Renal pelvis (tissue), 12 donors: ENCODE measurements at places on chromosomes 5 and 9.

GRCh38 chr5:78726571-78726970, 78.0 kb upstream of the LHFPL2 start:
- no peak for DNase-seq

GRCh38 chr5:132269635-132270334, 12.3 kb downstream of the PDLIM4 start:
- no peak for DNase-seq

GRCh38 chr9:28320616-28321015, 747.3 kb upstream of the C9orf72 start:
- no peak for DNase-seq

DNA sequence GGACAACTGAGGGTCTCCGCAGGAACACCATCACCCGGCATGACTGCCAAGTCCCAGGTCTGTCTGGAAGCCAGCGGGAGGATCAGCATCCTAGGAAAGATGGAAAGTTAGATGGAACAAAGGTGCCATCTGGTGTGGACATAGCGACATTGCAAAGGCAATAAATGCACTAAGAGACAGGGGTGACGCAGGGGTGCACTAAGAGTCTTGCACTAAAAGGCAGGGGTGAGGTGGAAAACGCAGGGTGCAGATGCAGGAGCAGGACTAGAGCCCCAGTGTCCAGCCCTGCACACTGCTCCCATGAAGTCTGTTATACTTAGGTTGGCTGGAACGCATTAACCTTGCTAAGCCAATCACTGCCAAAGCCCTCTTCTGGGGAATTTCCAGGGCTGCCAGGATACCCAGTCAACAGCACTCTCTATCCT, 15.5 kb downstream of the ATOX1 start:
- peak; percentile 50 for DNase-seq

- DNase-seq: peak; percentile 48
Observed at GRCh38 chr9:15873573-15874177, 320.8 kb downstream of the CCDC171 start.

DNA sequence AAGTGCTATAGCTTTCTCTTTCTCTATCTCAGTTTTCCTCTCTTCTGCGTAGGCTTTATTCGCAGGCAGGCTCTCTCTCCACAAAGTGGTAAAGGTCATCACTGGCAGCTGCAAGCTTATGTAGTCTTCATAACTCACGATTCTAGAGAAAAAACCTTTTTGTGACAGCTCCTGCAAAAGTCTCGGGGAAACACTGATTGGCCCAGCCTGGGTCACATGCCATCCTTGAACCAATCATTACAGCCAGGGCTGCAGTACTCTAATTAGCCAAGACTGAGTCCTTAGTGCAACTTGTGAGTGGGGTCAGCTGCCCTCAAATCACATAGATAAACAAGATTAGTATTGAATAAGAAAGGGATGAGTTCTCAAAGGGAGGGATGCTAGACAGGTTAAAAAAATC, 18.3 kb upstream of the FRMPD1 start:
- DNase-seq: no peak

DNA sequence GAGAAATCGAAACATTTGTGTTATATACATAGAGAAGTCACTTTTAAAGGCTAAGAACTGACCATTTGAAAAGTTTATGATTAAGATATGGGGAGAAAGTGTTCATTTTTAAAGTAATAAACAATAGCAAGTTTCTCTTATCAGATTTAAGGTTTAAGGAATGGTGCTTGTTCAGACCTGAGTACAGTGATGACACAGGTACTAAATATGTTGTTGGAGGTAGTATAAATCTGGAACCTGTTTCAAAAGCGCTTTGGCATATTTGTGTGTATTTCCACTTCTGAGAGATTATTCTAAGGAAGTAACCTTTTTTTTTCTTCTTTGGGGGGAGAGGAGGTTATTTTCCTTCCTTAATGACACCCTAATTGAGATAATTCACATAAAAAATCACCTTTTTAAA, 18.4 kb downstream of the CDC42SE2 start:
- no peak for DNase-seq

- DNase-seq: no peak
Observed at GRCh38 chr5:158283397-158283796, 424.5 kb upstream of the CLINT1 start.

DNA sequence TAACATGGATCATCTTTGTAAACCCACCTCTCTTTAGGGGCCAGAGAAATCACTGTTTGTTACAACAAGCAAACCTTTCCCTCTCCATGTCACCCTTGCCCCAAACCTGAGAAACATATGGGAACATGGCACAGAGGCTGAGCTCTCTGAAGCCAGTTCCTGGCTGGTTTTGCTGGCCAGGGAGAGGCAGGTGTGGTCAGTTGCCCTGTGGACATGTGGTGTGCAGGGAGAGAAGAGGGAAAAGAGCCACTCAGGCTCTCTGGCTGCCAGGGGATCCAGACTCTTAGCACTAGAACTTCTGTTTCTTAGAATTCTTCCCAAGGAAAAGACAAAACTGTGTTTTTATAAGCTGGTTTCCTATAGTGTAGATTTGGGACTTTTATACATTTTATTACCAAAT, 4.6 kb upstream of the CATSPER3 start:
- no peak for DNase-seq

DNA sequence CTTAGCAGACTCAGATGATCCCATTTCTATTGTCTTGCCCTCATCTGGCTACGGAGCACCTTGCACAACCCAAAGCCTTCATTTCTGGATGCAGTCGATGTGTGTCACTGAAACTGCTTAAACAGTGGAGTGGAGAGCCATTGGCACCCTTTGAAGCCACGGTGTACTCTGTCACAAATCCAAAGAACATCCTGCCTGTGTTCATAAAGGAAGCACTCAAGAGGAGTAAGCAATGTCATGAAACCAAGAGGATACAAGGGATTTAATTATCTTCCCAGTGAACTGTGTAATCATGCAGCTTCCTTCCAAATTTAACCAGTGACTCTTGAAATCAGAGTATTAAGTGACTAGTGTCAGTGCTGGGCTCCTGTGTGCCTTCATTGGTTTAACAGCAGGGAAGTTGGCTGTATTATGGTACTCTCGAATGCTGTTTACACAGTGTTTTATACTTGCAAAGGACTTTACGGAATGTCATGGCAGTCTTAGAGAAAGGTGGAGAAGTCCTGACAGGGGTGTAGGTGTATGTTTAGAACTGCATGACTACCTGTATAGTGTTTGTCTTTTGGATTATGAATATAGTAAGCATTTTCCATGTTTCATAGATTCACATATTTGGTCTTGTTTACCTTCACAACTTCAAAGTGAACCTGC, 41.9 kb downstream of the CD180 start:
- DNase-seq: no peak

GRCh38 chr9:3526997-3527940, 1.5 kb upstream of the RFX3 start:
- peak; percentile 54 for DNase-seq

DNA sequence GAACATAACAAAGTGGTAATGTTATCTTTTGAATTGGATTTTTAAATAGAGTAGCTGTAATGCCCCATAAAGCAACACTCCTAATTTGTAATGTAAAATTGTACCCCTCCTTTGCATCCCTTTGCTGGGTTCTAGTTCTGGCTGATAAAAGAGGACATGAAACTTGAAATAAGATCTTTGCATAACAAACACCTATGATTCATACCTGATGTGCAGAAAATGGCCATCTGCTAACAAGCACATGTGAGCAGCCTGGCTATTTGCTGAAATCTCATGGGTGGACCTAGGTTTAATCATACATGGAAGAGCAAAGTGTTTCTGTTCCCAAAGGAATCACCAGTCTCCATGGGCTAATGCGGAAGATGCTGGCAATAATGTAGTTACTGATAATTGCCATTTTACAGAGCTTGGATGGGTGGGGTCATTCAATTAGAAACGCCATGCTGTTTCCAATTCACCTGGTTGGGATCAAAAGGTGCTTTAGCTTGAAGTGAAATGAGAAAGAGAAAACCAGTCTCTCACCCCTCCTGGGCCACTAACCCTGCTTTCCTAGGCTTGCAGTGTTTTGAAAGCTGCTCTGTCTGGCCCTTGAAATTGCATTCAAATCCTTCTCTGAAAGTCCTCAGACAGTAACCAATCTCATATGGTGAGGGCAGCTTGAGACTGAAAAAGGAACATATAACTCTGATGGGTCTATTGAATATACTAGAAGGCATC, 585.1 kb downstream of the TLE4 start:
- DNase-seq: no peak

DNA sequence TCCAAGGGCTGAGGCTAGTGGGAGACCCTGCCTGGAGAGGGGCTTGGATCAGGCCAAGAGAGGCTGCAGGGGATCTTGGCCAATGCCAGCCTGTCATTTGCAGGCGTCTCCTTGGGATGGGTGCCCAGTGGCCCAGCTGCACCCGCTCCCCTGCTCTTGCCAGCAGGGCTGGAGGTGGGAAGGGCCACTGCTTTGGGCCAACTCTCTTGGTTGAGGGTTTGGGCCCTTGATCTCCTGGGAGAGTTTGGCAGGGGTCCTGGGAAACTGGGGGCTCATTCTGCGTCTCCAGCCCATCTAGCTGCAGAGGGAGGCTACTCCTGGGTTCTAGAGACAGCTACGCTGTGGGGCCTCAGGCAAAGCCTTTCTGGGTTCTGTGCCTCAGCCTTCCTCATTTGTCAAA, 10.5 kb downstream of the PSD2 start:
- DNase-seq: no peak

GRCh38 chr9:116608064-116608463, 79.0 kb upstream of the TRIM32 start:
- no peak for DNase-seq

- peak; percentile 53 for DNase-seq
Observed at GRCh38 chr5:171308453-171309275, at the start of gene TLX3. TSS of gene TLX3 (plus strand) at chr5:171309248. CDS start at chr5:171309366, 118 bp downstream.

DNA sequence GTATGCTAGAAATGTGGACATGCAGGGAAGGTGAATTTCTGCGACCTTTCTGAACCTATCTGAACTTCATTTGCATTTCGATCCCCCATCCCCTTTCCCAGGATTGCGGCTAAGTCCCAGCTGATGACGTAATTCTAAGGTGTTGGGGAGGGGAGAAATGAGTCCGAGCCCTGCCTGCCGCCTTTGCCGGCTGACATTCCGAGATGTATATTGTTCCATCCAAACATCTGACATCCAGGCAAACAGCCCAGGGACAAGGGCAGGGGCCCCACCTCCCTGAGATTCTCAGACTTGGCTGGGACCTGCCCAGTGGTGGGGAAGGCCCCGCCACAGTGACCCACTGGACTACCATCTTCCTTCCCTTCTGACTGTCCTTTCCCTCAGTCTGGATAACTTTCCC, 494.6 kb downstream of the ENC1 start:
- DNase-seq: no peak

DNA sequence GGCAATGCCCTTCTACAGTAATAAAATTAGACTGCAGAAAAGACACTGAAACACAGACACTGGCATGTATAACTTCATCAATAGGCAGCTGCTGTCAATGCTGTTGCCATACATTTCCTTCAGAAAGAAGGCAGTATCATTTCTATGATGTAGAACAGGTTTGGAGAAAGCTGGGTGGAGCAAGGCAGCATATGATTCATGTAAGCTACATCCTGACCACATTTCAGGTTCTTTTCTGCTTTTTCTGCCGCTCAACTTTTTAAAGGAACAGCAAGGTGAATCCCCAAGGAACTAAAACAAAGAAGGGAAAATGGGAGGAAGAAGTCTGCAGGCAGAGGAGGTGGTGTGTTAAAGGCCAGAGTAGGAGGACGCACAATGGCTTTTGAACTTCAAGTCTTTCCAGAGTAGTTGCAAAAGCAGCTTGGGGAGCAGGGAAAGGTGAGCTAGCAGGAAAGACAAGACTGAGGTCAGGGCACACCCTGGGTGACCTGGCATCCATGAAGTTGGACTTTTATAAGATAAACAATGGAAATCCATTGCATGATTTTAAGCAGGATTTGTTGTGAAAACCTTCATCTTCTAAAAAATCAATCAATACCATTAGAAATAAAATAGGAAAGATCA, 142.1 kb downstream of the MED10 start:
- DNase-seq: no peak

GRCh38 chr5:10254686-10255085, 4.6 kb downstream of the CCT5 start:
- DNase-seq: no peak

- DNase-seq: no peak
Observed at GRCh38 chr9:90815183-90815943, 13.7 kb downstream of the SYK start.

DNA sequence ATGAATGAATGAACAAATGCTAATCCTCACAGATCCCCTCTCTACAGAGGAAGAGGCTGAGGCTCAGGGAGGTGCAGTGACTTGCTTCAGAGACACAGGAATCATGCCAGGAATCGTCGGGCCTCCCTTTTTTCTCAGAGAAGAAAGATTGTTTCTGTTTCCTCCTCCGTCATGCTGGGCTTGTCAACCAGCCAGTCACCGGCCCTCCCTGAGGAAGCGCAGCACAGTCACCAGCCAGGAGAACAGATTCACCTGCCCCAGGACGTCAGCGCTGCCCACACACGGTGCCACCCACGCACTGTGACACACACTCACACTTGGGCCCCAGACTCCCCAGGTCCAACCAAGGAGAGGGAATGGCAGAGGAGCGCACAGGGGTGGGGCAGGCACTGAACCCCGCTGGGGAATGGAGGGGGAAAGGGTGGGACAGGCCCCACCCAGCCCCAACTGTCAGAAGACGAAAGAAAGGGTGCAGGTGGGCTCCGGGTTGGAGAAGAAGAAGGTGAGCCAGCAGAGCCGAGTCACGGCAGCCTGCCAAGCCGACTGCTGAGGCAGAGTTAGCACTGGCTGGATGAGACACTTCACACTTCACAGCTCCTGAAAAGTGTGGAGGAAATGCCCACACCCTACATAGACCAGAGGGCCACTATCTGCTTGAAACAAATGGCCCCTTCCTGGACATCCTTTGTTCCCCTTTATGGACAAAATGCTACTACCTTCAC, 13.8 kb upstream of the ERGIC1 start:
- DNase-seq: no peak

DNA sequence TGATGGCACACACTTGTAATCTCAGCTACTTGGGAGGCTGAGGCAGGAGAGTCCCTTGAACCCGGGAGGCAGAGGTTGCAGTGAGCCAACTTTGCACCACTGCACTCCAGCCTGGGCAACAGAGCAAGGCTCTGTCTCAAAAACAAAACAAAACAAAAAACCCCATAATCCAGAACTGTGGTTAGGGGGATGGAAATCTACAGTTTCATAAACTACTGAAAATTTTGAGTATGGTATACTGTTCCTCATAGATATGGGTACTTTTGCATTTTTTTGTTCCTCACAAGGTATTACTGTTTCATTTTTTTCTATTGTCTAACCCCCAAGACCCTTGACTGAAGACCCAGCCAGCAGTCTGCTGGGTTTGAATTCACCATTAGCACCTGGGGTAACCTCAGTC, 52.2 kb upstream of the MAP3K1 start:
- DNase-seq: no peak

GRCh38 chr5:15577132-15577531, 77.2 kb downstream of the FBXL7 start:
- no peak for DNase-seq
